ENCODE measurements at places on chromosomes 12 and 14. TPM values are rescaled to one million over a fixed set of nuclear protein-coding genes. Genes with fewer than 3 reads are reported as not detected.

NDRG2 gene
- total RNA-seq, result 6.3 TPM

SCAF11 gene
- 62.7 TPM for total RNA-seq

HELB gene
- 6.4 TPM for total RNA-seq

ASB2 gene
- total RNA-seq, result 1.8 TPM
